ELR (cell line): ENCODE measurements at places on chromosomes 16 and 17.
A peak's percentile ranks its signal among the peaks of the same experiment; 100 is the strongest.

GRCh38 chr17:76572201-76572910 is 13.3 kb downstream of the ST6GALNAC2 start:
- DNase-seq = no peak

GRCh38 chr17:2438823-2439222 is 38.0 kb upstream of the MNT start:
- DNase-seq = peak; percentile 80

DNA sequence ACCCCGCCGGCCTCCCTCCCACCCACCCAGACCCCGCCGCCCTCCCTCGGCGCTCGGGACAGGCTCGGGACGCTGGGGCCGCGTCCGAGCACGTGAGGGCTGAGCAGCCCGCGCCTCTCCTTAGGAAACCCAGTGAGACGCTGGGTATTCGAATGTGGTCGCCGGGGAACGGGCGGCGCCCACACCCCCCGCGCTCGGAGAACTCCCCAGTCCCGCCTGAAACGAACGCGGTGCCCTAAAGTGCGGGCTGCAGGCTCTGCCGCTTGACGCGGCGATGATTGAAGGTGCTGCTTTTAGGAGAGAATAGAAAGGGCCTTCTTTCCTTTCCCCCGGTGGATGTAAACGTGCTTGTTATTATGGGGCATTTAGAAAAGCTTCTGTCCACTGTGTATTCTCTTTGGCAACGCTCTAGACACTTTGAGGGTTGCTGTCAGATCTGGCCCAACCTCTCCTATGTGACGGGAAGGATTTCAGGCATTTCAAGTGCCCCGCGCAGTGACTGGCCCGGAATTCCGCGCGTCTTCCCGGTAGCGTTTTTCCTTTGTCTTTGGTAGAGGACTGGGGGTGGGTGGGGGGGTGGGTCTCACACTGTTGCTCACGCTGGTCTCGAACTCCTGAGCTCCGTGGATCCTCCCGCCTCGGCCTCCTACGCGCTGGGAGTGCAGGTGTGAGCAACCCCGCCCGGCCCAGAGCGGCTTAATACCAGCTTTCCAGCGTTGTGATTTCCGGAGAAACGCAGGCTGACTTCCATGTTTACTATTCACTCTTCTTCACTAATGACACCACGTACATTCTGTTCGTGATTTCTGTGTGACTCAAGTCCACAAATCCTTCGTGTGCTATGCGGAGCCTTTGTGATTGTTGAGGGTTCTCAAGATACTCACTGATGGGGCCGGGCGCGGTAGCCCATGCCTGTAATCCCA is 21.8 kb upstream of the FOXK2 start:
- peak; percentile 63 for DNase-seq

DNA sequence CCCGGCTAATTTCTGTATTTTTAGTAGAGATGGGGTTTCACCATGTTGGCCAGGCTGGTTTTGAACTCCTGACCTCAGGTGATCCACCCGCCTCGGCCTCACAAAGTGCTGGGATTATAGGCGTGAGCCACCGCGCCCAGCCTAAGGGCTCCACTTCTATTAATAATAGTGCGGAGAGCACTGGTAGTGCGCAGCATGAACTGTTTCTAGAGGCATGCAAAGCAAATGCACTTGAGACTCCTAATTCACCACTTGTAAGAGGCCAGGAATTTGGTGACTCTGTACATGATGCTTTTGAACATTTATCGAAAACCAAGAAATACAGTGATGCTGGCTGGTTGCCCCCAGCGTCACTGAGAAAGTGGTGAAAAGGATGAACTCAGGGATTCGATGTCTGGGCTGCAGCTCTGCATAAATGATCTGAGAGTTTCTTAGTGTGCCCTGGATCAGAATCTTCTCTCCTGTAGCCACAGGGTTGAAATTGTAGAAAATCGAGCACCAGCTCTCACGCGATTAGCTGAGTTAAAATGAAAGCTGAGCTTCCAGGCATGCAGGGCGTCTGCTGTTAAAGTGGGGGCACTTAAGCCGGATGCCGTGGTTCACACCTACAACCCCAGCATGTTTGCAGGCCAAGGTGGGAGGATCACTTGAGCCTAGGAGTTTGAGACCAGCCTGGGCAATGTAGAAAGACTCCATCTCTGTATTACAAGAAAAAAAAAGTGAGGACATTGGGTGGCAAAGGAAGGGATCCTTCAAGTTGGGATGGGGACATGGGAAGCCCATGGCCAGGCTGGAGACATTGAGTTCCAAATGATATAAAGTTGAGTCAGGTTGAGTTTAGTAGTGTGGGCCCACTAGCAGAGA is 4.8 kb downstream of the RNF213 start:
- no peak for DNase-seq

GRCh38 chr17:27889711-27890251 is 3.4 kb downstream of the LYRM9 start:
- DNase-seq = no peak

GRCh38 chr17:32912218-32912897 is 15.6 kb upstream of the TMEM98 start:
- DNase-seq = peak; percentile 72

- no peak for DNase-seq
These were observed 122.8 kb downstream of the ZFHX3 start for GRCh38 chr16:72924927-72925630.

DNA sequence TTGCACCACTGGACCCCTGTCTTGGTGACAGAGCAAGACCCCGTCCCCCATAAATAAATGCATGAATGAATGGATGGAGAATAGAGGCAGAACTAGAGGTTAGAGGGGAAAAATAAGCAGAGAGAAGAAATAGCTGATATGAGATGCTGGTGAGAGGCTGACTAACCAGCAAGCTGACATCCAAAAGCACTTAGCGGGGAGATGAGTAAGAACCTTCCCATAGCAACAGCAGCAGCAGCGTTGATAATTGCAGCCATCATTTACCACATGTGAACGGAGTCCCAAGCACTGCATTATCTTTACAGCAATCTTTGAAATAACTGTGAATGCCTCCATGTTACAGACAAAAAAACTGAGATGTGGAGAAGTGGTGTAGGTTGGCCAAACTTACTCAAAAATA is 777.3 kb upstream of the EEF2KMT start:
- DNase-seq = no peak

- DNase-seq = no peak
These were observed 2.7 kb downstream of the CYBC1 start for GRCh38 chr17:82447876-82448275.
